Fibroblast of skin of scalp (primary cell): ENCODE measurements at places on chromosomes 7 and 10.
A peak's percentile ranks its signal among the peaks of the same experiment; 100 is the strongest.

- no peak for DNase-seq
These were observed 571.0 kb downstream of the SH2D4B start for GRCh38 chr10:81108516-81109199.

DNA sequence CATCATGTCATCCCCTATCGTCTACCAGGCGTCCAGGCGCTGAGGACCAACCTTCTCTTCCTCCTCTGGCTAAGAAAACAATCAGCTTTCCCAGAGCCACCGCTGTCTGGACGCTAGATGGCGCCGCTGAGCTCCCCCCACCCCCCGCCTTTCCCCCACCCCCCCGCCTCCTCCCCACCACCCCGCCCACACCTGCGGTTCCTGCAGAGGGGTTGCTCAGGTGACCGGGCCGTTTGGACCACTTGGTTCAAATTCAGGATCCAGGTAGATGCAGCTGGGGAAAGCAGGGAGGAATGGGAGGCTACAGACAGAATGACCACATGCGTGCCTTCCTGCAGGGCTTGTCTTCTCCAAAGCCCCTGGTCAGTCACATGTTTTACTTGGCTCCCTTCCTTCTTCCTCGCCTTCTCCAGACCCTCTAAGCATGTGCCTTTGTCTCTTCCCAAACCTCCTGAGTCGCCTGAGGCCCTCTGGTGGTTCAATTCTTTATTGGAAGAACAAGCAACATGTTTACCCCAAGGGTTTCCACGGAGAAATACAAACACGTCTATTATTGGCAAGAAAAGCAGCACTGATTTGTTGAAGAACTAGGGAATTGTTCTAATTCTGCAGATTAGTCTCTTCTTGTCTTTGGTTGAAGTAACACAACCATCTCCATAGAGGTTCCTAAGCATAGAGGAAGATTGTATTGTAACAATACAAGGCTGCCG is 24.7 kb downstream of the AOC1 start:
- DNase-seq: peak; percentile 69

DNA sequence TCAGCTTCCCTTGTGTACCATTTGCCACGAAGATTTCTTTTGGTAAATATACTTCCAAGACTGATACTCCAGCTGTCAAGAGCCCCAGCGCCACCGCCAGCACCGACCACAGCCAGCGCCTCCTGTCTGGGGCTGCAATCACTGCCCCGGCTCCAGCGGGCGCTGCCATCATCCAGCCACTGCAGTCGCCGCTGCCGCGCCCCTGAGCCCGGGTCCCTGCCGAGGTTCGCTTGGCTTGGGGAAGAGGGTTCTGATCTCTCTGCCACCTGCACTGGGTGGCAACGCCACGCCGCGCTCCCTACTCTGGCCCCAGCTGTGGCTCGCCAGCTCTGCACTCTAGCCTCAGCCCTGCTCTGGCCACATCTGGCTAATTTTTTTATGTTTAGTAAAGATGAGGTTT is 57.7 kb upstream of the ZNF138 start:
- no peak for DNase-seq

DNA sequence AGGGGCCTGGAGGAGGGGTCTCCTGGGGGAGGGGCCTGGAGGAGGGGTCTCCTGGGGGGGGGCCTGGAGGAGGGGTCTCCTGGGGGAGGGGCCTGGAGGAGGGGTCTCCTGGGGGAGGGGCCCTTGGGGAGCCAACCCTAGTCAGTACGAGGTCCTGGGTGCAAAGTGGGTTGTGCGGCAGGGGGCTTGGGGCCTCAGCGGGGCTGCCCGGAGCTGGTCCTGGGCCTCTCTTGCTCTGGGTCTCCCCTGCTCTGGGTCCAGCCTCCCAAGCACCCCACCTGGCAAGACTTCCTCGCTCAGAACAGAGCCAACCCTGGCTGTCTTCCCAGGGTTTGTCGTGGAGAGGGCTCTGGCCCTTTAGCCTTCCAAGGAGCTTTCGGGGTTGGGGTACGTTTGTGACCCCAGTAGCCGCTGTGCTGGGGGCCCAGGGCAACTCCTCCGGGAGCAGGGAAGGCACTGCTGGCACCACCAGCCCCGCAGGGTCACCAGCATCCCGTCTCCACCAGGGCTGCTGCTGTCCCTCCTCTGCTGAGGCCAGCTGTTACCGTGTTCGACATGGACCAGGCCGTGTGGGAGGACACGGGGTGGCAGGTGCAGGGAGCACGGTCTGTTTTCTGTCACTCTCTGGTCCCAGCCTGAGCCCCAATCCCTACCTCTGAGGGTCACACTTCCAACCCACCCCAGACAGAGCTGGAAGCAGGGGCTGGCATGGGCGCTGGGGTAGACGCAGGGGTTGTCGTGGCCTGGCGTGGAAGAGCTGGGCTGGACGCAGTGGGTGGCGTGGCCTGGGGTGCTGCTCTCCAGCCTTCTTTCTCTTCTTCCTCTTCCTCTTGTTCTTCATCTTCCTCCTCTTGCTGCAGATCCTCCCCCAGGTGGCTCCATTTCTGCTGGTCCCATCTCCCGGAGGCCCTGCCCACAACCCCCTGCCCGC is 22.8 kb downstream of the PWWP2B start:
- no peak for DNase-seq

- peak; percentile 22 for DNase-seq
These were observed 84.8 kb downstream of the ANLN start for GRCh38 chr7:36474283-36475010.

DNA sequence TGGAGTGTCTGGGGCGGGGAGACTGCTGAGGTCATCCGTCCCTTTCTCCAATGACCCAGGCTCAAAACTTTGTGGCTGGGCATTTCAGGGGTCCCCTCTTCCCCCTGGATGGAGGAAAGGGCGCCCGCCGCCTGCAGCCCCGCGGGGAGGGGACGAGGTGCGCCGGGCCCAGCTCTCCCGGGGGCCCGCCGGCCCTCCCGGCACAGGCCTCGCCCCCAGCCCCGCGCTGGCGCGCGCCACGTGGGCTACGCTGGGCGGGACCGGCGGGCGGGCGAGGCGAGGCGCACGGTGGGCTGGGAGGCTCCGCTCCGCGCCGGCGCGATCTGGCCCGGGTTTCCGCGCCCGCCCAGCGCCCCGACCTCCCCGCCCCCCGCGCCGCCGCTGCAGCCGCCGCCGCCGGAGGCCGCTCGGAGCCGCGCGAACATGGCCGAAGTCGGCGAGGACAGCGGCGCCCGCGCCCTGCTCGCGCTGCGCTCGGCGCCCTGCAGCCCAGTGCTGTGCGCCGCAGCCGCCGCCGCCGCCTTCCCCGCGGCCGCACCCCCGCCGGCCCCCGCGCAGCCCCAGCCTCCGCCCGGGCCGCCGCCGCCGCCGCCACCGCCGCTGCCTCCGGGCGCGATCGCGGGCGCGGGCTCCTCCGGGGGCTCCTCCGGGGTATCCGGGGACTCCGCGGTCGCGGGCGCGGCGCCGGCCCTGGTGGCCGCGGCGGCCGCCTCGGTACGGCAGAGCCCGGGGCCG is at the start of gene FOXK1:
TSS of gene FOXK1 (plus strand) at position 410 of the 735 bp plus-strand sequence. CDS start at position 424, 14 bp downstream.
- DNase-seq: peak; percentile 85

DNA sequence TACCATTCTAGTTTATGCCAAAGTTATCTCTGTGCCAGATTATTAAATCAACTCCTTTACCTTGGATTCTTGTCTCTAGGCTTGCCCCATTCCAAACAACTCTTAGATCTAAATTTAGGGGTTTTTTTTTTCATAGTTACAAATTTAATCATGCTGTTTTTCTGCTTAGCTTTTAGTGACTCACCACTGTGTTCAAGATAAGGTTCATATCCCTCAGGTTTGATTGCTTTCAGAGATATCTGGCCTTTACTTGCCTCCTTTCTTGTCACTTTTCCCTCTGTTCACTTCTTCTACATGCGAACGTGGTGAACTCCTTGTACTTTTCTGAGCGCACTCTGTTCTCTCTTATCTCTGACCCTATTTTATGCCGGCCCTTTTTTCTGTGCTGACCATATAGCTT is 78.2 kb downstream of the VPS50 start:
- no peak for DNase-seq

DNA sequence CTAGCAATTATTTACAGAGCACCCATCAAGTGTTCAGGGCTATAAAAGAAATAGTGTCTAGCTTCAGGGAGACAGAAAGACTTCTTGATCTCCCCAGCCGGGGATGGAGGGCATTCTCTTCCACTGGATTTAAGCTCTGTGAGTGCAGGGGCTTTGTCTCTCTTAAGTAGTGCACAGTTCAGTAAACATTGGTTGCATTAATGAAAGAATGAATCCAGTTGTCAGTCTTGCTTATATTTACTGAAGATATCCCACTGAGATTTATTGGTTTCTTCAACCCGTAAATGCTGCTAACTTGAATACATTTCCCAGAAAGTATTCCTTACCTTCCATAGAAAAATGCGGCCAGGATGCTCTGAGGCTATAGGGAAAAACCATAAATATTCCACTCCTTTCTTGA is 41.9 kb downstream of the AUTS2 start:
- DNase-seq: no peak

GRCh38 chr7:108086962-108087361 is 43.2 kb downstream of the LAMB4 start:
- no peak for DNase-seq

GRCh38 chr7:10998996-10999757 is 25.5 kb downstream of the PHF14 start:
- no peak for DNase-seq

GRCh38 chr10:113175756-113176651 is 226.0 kb downstream of the TCF7L2 start:
- DNase-seq: no peak

- peak; percentile 65 for DNase-seq
These were observed 32.0 kb upstream of the PLEKHA1 start for GRCh38 chr10:122342293-122343134.

DNA sequence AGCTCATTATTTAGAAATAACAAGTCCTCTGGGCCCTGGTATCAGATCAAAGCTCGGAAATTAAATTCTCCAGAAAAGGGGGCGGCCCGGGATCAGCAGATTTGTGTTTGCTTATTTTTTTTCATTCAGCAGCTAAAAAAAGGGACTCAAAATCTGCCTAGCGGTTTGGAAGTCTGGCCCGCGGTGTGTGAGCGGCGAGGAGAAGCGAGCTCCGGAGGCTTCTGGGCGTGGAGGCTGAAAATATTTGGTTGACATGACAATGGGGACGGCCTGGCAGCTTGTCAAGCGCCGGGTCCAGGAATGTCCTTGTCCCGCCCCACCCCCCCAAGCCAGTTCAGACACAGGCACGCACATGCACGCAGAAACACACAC is 43.4 kb downstream of the FOXL3 start:
- DNase-seq: peak; percentile 51

DNA sequence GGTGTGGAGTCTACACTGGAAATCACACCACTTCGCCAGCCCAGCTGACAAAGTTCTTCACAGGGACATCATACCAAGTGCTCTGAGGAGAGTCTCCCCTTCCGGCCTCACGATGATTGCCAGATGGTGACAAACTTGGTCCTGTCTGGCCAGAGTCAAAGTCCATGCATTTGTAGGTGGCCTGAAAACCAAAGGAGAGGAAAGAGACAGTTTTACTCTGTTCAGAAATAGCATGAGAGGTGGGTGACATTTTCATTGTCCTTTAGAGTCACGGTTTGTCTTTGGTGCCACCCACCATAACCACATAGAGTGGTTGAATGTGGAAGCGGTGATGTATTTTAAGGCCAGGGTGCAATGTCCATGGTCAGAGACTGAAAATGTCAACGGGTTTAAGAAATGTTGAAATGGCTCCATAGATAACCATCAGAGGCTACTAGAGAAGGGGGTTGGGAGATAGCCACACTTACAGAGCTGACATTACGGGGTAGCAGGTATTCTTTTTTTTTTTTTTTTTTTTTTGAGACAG is 33.0 kb downstream of the BTBD16 start:
- no peak for DNase-seq

DNA sequence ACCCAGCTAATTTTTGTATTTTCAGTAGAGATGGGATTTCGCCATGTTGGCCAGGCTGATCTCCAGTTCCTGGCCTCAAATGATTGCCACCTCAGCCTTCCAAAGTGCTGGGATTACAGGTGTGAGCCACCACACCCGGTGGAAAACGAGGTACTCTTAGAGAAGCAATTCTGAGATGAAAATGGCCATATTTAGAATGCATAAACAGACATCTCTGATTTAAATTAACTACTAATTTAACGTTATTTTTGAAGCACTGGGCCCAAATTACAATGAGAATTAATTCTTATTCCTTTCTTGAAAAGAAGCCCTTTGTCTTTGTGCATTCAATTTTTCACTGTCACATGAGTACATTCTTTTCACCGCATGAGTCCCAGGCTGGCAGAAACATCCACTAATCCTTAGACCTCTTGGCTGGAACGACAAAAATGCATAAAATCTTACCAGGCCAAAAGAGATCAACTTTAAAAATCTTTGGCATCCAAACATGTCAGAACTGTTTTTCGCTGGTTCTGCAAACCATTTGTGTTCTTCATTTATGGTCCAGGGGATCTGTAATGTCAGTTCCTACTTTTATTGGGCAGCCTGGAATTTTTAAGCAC is 60.1 kb upstream of the CAPZA2 start:
- peak; percentile 89 for DNase-seq

DNA sequence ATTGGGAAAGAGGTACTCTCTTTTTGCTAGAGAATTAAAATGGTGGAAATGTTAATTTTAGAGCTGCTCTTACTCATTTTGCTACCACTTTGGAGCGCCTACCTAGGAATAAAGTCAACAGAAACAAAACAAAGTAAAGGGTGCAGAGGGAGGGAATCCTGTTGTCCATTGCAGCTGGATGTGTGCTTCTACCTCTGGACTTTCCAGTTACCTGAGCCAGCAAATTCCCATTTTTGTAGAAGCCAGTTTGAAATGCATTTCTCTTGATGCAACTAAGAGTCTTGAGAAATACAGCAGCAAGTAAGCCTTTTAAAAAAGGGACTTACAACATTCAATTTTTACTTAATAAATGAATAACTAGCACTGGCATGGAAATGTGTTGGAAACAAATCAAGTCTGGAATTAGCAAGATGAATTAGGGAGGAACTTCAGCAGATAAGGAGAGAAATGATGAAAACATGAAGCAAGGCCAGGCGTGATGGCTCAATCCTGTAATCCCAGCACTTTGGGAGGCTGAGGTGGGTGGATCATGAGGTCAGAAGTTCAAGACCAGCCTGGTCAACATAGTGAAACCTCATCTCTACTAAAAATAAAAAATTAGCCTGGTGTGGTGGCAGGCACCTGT is 113.5 kb upstream of the CTTNBP2 start:
- DNase-seq: no peak

DNA sequence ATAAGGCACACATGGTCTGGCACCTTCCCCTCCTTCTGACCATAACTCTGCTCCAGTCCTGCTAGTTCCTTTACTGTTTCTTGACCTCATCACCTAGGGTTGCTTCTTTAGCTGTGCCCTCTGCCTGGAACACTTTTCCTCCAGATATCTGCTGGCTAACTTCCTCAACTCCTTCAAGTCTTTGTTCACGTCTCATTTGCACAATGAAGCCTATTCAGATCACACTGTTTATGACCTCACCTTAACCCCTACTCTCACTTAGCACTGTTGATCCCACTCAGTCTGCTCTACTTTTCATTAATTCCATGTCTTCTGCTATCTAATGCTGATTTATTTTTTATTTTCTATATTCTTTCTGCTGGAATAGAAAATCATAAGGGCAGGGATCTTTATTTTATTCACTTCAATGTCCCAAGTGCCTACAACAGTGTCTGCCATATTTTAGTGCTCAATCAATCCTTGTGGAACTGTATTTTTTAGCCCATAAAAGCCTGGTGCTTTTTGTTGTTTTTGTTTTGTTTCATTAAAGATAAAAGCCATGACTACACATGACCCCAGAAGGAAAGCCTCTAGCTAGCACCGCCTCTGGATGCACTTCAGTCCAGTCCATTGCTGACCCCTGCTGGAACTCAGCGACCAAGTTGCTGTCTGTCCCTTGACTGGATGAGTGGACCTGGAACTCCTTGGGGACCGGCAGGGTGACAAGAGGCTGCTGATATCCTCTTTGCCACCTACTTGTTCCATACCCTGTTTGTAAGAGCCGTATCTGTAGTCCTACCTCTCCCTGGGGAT is 12.3 kb downstream of the KLF14 start:
- DNase-seq: peak; percentile 67

GRCh38 chr7:107879400-107880035 is 11.5 kb upstream of the DLD start:
- DNase-seq: peak; percentile 49
